ENCODE measurements at places on chromosomes 5 and 9. TPM values are rescaled to one million over a fixed set of nuclear protein-coding genes. Genes with fewer than 3 reads are reported as not detected.

SLC23A1 gene
- total RNA-seq: 3.5 TPM

SPATA31A3 gene
- total RNA-seq: not detected

SNCAIP gene
- total RNA-seq: 7.8 TPM

FRRS1L gene
- not detected for total RNA-seq

SOX30 gene
- total RNA-seq: 0.09 TPM

CCDC152 gene
- 1.1 TPM for total RNA-seq

DMRTA1 gene
- 2.3 TPM for total RNA-seq

OBP2B gene
- not detected for total RNA-seq

PTPA gene
- total RNA-seq: 164 TPM

GMCL2 gene
- total RNA-seq: not detected

SCGB3A2 gene
- not detected for total RNA-seq

DNA sequence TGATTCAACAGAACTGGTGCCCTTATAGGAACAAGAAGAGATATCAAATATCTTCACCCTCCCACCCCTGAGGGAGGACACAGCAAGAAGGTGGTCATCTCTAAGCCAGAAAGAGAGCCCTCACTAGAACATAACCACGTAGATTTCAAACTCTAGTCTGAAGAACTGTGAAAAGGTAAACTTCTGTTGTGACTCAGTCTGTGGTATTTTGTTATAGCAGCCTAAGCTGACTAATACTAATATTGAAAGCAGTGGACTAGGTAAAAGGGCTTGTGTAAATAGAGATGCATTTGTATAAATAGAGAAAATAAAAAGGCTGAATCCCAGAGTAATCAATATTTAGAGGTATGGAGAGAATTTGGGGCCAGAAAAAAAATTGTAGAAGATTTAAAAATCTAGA is 157.6 kb upstream of the CCNH start:
- no peak for DNase-seq

DNA sequence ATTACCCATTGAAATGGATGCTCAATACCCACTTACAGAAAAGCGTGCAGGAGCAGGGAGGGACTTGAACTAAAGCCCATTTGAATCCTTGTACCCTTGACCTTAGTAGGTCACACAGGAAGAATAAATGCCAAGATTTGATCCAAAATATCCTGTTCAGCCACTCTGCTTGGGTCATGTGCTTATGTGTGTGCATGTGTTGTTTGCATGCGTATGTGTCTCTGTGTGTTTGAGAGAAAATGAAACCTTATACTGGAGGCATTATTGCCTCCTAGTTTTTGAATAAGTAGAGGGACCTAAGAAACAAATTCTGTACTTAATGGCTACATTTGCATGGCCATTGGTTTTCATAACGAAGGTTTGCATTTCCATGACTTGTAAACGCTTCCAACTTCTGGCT is 63.4 kb upstream of the TRIM32 start:
- DNase-seq: no peak

DNA sequence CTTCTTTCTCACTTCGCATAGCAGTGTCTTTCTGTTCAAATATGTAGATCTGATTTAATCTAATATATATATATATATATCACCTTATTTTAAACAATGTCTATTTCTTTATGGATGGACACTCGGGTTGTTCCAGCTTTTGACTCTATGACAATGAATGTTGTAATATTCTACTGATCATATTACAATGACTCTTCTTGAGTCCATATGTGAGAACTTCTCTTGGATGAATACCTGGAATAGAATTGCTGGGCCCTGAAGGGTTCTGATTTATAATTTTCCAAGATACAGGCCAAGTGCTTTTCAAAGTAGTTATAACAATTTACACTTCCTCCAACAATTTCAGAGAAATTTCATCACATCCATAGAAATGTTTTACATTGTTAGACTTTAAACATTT is 28.8 kb downstream of the NTRK2 start:
- DNase-seq: no peak

GRCh38 chr5:80152778-80153177 is 103.1 kb downstream of the SERINC5 start:
- no peak for DNase-seq

GRCh38 chr9:13587571-13587970 is 308.1 kb upstream of the MPDZ start:
- DNase-seq: peak; percentile 55

DNA sequence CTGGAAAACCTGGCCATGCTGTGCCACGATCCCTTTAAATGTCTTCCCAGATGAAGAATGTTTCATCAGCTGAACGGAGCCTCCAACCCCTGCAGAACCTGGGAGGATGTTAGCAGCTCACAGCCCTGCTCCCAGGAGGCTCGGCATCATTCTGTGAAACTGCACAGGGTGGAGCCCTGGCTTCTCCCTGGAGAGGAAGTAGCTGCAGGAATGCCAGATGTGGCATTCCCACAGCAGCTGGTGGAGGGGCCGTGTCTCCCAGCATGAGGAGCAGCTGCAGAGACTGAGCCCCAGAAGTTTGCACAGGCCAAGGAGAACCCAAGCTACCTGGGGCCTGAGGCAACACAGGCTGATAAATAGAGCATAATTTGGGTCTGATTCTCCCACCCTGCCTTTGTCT is 165.8 kb upstream of the MAP3K1 start:
- no peak for DNase-seq

DNA sequence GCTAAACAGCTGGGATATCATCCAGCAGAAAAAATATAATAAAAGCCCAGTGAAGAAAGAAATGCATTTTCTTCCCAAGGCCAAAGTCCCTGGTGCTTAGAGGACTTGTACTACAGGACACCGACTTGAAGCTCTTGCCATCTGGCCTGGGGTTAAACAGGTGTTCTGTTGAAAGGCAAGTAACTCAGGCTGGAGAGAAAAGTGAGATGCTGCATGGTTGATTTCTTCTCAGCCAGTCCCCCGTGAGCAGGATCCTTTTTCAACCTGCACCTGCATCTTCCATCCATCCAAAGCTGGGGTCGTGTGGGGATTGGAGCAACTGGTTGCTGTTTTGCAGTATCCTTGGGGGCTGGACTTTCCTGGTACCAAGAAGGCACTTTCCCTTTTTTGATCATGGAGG is 146.1 kb upstream of the RPS23 start:
- DNase-seq: no peak

DNA sequence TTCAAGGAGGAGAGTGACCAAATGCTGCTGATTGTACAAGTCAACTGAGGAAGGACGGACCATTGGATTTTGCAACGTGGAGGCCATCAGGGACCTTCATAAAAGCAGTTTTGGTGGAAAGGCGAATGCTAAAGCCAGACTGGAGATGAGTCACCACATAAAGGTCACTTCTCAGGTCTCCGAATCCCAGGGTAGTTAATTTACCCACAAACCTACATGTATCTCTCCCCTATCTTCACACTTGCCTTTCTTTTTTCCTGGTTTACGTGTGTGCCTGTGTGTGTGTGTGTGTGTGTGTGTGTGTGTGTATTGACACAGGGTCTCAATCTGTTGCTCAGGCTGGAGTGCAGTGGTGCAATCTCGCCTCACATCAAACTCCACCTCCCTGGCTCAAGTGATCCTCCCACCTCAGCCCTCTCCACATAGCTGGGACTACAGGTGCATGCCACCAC is 4.6 kb upstream of the CTNNA1 start:
- no peak for DNase-seq

- DNase-seq: no peak
These were observed 103.2 kb downstream of the PDE4D start for GRCh38 chr5:59790376-59790775.

GRCh38 chr9:83582029-83582428 is 40.9 kb upstream of the IDNK start:
- DNase-seq: no peak

- DNase-seq: no peak
These were observed 3.8 kb upstream of the FBXW11 start for GRCh38 chr5:172010278-172010677.

DNA sequence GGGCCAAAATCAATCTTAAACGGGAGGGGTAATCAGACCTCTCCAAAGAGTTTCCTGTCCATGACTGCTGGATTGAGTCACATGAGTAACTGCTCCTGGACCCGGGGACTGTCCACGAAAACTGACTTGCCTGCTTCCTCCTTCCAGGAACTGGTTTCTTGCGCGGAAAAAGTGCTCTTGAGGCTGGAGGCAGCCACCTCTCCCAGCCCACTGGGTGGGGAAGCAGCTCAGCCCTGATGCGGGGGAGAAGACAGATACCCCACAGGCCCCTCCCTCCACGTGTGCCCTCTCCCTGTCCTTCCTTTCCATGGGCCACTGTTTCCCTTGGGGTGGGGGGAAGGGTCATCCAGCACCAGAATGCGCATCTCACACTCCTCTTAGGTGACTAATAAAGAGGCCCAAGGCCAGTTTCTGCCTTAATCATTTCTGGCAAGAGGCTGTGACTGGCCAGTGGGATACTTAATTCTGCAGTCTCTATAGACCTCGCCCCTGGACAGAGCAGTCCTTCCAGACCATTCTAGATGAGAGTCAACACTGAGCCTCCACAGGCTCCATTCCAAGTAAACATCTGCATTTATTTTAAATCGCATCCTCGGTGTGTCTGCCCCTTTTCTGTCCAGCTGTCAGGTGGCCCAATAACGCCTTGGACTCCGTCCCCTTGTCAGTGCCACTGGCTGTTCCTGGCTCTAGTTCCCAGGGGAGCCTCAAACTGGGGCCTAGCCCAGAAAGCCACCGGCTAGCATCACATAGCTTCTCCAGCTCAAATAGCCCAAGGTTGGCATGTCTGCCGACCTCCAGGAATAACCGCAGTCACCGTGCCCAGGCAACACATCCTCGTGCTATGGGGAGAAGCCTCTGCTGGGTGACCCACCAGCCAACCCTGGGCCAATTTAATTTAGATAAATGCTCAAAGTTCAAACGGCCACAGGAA is 12.0 kb downstream of the REXO4 start:
- DNase-seq: no peak

GRCh38 chr5:74020503-74020902 is 394.5 kb downstream of the ARHGEF28 start:
- DNase-seq: no peak

GRCh38 chr9:129623331-129623730 is 2.4 kb upstream of the C9orf50 start:
- no peak for DNase-seq
